ENCODE measurements at places on chromosomes 6 and 20.

- no peak for DNase-seq
Observed at GRCh38 chr6:145809211-145809610, 5.4 kb downstream of the FBXO30 start.

- DNase-seq: peak; percentile 14
Observed at GRCh38 chr6:37314487-37315156, 39.2 kb upstream of the RNF8 start.

- no peak for DNase-seq
Observed at GRCh38 chr6:72084992-72085569, 198.7 kb downstream of the RIMS1 start.

DNA sequence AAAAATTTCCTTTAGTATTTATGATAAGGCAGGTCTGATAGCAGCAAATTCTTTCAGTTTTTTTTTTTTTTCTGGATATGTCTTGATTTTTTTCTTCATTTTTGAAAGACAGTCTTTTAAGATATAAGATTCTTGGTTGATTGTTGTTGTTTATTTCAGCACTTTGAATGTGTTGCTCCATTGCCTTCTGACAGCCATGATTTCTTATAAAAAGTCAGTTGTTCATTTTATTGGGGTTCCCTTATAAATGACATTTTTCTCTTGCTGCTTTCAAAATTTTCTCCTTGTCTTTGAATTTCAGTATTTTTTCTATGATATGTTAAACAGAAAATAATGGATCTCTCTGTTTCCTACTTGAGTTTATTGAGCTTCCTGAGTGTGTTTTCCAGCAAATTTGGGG lies 152.3 kb downstream of the ISM1 start:
- no peak for DNase-seq

- no peak for DNase-seq
Observed at GRCh38 chr6:164040994-164041393, 626.5 kb downstream of the QKI start.

DNA sequence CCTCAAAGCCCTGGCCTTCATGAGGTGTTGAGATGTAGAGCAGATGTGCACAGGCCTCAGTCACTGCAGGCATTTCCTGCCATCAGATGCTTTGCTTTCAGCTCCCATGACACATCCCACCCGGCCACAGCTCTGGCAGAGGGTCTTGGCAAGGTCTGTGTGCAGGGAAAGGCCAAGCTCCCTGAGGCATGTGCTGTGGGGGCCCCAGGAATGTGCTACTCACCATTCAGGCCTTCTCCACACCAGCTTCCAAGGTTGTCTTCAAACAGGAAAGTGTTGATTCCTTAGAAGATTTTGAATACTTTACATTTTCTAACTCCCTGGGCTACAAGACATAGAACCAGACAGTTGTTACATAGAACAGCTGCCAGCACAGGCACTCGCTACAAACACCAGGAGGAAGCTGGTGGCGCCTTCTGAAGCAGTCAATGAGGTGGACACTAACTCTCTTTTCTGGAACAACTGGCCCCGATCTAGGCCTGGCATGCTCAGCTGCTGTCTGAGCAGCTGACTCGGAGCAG lies 27.8 kb downstream of the CASS4 start:
- DNase-seq: no peak

DNA sequence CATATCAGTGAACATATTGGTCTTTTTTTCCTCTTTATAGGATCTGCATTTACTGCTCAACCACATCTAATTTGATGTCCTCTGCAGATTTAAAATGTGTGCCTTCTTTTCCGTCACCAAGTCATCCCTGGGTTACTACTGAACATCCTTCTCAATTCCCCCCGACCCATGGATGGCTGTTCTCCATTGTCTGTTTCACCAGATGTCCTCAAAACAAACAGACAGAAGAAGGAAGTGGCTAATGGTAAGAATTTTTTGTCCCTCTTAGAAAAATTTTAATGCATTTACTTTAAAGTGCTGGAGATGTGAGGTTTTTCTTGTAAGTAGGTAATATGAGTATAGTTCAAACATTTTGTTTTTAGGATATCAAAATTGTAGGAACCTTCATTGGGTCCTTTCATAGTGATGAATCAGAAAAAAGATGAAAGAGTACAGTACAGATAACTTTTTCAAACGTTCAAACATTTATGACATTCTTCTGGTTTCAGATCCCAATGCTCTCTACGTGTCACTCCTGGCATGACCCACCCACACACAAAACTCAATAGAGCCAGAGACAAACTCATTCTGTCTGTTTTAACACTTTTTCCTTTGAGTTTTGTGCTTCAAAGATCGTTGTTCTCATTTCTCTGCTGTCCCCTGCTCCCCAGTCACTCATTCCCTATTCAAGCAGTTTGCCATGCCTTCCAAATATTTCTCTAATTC lies 276.4 kb downstream of the PRL start:
- no peak for DNase-seq

- DNase-seq: no peak
Observed at GRCh38 chr6:166317261-166318212, 9.3 kb upstream of the PRR18 start.

Measured in stimulated activated CD4-positive, alpha-beta T cell treated with anti-CD3 and anti-CD28 coated beads, Interleukin-15, amount 100 ng/mL, for 48 hours (primary cell).